ENCODE measurements at places on chromosomes 5 and 9.

DNA sequence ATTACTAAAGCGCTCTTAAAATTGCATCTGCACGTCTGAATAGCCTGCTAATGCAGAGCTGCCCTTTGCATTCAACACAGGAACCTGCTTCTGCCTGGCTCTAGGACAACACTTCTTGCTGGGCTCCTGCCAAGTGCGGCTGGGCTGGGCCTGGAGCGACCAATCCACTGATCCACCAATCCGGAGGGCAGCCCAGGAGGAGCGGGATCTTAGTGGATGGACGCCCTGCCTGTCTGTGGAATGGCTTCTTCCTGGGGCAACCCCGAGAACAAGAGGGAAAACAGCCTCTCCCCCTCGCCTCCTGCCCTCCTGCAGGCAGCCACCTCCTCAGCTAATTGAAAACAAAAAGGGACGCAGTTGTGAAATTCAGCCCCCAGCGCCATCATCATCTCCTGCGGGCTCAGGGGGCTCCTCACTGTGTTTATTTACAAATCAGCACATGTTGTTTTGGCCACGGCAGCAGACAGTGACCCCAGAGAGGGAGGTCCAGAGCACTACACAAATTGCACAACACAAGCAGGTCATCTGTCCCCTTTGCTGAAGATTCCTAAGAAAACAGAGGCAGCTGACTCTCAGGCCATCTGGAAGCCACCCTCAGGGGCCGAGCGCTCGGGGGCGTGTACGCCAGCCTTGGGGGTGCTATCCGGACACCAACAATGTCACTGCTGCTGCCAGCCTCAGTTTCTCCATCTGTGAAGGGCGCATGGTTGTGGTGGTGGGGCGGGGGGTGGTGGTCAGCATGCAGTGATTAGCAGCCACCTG lies 57.3 kb downstream of the GADD45G start:
- DNase-seq: peak; percentile 75

DNA sequence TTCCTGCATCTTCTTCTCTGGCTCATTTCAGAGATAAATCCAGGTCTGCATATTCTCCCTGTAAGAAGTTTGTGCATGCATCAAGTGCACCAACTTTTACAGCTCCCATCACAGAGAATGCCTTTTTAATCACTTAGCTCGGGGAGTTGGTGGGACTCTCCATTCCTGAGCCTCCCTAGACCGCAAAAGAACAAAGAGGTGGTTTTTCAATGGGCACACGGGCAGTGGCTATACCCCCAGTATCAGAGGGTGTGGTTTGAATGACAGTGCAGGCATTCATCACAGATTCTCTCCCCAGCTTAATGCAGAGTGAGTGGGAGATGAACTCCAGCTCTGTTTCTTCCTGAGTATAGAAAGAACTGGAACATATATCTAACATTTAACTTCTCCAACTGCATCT lies 264.7 kb upstream of the NR4A3 start:
- no peak for DNase-seq

DNA sequence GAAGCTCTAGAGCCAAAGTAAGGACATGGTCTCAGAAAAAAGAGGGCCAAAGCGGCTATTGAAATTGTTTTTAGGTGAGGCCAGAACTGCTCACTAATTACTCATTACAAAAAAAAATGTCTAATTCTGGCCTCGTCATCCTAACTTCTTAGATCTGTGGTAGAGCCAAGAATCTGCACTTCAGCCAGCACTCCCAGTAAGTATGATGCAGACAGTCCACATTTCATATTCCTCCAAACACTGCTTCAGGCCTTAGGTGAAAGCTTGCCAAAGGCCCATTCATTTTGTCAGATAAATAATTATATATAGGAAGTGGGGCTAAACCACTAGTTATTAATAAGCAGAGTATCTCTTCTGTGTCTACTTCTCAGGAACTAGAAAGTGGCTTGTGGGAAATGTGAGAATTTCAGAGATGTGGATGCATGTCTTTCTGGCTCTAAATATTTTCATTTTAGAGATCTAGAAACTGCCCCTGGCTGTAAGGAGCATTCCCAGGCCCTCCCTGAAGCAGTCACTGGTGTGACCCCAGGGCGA lies 554.0 kb downstream of the TLE4 start:
- DNase-seq: no peak

DNA sequence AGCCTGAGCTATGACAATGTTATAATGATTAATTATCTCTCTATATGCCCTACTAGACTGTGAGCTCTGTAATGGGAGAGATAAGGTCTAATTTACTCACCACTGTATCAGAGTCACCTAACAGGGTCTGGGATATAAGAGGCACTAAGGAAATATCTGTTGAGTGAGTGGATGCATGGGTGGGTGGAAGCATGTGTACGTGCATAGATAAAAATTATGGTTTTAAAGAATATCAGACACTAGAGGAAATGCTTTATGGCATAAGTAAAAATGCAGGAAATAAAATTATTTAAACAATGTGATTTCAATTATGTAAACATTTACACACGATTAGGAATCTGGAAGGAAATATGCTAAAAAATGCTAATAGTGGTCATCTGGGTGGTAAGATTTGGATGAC lies 137.8 kb downstream of the SPOCK1 start:
- DNase-seq: peak; percentile 21

GRCh38 chr9:3793971-3794383 lies 268.2 kb upstream of the RFX3 start:
- peak; percentile 16 for DNase-seq

DNA sequence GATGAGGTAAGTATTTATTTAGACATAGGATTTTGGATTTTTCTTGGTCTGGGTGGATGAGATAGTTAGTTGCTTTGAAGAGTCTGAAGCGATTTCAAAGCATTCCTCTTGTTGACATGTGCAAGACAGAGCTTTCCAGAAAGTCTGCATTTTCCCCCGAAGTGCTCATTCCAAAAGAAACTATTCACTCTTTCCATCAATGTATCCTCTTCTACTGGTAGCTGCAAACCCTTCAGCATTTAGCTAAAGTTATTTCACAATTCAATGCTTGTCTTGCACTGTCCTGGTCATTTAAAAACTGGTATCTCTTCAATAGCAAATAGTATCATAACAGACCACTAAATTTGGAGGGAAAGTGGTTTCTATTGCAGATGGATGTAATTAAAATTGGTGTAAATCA lies 13.0 kb downstream of the NREP start:
- peak; percentile 15 for DNase-seq

DNA sequence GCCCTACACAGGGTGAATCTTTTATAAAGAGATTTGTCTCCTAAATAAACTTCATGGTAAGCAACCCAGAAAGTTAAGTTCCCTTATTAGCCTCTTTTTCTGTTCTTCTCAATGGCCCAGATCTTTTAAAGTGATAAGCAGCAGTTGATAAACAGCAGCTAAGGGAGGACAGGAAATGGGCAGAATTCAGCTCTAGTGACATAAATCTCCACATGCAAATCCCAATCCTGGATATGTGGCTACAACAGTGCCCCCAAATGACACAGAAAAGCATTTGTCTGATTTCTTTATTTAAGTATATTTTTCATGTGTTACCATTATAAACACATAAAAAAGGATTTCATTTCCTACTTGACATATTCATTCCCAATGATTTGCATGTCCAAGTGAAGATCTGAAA lies 199.0 kb downstream of the DTWD2 start:
- DNase-seq: peak; percentile 3

DNA sequence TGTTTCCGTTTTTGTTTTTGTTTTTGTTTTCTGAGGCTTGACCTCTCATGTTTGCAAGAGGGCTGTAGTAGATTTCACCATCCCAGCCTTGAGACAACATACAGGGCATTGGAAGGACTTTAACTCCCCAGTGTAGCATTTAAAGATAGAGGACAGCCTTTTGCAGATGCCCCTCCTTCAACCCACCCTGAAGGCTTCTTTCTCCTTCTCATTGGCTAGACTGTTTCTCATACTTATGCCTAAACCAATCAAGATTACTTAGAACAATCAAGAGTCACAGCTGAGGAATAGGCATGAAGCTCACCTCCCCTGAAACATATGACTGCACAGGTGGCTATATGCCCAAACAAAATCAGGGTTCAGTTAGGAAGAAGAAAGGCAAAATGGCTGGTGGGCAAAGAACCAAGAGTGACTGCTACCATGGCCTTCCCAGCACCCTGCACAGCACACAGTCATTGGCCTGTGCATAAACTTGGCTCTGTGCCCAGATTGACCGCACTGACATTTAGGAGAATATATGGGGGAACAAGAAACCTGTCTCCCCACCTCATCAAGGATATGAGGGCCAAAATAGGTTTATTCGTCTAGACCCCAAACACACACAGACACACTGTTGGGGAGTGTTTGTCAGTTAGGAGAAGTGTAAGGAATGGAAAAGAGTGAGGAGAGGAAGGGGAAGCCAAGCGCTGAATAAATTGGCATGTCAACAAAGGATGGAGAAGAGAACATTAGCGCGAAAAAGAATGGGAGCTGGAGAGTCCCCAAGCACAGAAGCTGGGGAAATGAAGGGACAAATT lies 137.3 kb upstream of the RANBP3L start:
- DNase-seq: no peak

- DNase-seq: peak; percentile 52
These were observed 31.6 kb upstream of the UBAC1 start for GRCh38 chr9:135992486-135993408.

DNA sequence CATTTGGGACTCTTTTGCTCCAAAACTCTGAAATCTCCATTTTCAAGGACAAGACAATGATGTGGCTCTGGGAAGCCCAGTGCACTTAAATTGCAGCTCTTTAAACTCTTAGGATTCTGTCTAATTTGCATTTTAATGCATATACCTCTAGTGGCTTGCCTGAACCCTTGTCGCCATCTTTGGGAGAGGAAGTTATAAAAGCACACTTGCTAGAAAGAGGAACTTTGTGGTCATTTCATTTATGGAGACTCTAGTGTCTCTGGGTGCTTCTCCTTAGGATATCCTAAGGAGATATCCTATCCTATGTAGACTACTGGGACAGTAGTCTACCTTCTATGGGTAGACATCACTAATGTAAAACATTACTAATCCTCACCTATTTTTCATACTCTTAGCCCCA lies 77.3 kb upstream of the SLC1A3 start:
- no peak for DNase-seq

DNA sequence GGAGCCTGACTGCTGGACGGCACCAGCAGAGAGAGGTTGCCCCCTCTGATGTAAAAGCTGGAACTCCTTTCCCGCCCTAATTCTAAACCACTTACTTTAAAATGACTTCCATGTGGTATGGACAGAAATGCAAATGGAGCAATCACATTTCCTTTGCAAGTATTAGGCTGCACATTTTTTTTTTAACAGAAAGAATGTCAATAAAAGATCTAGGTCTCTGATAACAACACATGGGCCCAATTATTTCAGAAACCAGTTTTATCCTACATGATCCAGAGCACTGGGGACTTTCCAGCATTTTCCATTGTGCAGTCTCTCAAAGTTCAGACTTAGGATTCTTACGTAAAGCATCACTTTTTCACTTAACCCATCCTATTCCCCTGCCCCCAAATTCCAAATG lies 203.7 kb downstream of the NXNL2 start:
- DNase-seq: peak; percentile 75

DNA sequence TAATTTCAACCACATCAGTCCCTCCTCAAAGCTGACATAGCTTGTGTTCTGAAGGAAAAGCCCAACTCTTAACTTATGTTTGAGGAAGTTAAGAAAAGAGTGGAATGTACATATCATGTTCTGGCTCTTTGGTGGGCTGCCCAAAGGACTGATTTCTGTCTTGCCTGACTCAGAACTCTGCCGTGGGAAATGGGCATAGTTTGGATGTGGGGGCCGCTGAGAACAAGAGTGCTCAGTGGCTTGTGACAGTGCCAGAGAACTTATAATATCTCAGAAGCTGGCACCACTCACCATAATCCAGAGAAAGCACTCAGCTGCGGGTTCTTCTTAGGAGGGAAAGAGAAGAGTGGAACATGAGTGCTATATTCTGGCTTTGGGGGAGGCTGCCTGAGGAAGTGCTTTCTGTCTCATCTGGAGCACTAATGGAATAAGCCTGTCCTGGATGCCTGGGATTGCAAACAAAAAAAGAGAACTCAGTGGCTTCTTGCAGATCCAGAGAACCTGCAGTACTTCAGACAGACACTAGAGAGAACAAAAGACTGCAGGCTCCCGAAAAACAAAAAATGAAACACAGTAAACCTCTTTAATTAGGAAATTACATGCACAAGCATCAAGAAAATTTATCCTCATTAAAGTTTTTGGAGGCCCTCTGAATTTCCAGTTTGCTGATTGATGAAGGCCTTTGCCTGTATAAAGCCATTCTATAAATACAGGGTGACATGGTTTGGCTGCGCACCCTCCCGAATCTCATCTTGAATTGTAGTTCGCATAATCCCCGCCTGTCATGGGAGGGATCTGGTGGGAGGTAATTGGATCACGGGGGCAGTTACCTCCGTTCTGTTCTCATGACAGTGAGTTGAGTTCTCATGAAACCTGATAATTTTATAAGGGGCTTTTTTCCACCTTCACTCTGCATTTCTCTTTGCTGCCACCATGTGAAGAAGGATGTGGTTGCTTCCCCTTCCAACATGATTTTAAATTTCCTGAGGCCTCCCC lies 207.0 kb downstream of the DMAC1 start:
- no peak for DNase-seq

DNA sequence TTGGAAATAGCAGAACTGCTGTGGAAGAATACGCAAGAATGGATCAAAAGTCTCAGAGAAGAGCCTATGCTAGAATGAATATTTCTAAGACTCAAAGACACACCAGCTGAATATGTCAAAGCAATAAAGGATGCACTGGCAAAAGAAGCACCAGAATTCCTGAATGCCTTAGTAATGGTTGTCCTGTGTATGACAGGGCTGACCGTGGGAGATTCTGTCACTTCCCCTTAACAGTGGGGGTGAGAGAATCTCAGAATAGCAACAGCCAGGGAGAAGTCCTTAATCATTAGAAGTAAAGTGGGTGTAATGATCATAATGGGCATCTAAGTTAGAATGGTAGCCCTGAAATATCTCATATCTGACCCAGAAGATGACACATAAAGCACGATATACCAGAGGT lies 14.6 kb upstream of the PRR16 start:
- peak; percentile 64 for DNase-seq

GRCh38 chr5:96871686-96872085 lies 4.6 kb upstream of the ERAP2 start:
- no peak for DNase-seq

DNA sequence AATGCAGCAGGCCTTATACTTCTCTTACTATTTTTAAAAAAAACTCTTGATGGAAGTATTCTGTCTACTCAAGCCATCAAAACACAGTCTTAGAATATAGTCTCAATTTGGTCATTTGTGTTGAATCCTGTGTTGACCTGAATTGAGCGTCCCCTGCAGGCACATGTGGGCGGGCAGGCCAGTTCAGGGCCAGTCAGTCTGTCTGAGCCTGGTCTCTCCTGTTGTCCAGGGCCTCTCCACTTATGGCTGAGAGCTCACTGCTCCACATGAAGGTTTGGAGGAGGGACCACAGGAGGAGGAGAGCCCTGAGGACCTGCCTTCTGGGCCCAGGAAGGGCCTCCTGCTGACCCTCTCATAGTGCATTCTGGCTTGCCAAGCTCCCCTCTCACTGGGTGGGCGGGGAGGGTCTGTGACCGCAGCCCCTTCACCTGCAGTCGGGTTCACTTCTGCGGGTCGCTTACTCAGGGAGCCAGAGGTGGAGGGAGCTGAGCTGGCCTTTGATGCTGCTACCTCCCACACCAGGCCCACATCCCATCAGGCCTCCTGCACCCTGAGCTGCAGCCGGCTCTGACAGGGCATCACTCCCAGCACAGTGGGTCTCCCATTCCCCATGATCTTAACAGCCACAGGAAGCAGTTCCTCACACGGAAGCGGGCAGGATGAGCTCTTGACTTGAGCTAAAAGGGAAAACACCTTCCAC lies 178.2 kb upstream of the S1PR3 start:
- no peak for DNase-seq

Data from HFFc6 (cell line).